Pulmonary artery endothelial cell (primary cell): ENCODE measurements at places on chromosomes 1 and 21. TPM values are rescaled to one million over a fixed set of nuclear protein-coding genes. Genes with fewer than 3 reads are reported as not detected.

GRCh38 chr1:245751116-245751515, 596.3 kb downstream of the KIF26B start:
- DNase-seq = no peak

GRCh38 chr1:228914700-228915099, 179.4 kb downstream of the RHOU start:
- DNase-seq = no peak

DNA sequence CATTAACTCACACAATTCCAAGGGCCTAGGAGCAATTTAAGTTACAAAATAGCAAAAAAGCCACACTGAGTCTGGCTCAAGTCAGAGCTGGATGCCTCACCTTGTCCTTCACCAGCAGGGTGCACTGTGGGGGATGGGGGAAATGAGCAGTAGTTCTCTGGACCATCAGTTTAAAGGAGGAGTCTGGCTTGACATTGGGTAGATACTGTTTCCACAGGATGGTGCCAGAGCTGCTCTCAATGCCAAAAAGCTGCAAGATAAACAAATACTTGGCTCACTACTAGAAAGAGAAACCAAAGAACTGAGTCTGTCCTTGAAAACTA, 18.8 kb downstream of the EMC1 start:
- DNase-seq = no peak

GRCh38 chr1:52672946-52673345, 25.2 kb downstream of the COA7 start:
- no peak for DNase-seq

DNA sequence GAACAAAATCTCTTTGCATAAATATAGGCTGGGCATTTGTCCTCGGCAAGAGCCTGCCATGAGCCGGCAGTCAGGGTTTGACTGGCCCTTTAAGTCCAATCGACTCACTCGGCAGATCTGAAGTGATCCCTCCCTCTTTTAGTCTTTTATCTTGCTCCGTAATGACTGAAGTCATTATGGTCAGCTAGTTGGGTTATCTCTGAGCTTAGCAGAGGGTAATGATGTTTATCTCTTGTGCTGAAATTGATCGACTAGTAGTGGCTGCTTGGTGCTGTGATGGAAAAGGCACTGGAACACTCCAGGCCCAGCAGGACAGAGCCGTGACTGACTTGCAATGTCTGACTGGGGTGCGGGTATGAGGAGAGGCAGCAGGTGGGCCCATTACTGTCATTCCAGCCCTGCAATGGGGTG, 468 bp upstream of the ABCA4 start:
- no peak for DNase-seq

DNA sequence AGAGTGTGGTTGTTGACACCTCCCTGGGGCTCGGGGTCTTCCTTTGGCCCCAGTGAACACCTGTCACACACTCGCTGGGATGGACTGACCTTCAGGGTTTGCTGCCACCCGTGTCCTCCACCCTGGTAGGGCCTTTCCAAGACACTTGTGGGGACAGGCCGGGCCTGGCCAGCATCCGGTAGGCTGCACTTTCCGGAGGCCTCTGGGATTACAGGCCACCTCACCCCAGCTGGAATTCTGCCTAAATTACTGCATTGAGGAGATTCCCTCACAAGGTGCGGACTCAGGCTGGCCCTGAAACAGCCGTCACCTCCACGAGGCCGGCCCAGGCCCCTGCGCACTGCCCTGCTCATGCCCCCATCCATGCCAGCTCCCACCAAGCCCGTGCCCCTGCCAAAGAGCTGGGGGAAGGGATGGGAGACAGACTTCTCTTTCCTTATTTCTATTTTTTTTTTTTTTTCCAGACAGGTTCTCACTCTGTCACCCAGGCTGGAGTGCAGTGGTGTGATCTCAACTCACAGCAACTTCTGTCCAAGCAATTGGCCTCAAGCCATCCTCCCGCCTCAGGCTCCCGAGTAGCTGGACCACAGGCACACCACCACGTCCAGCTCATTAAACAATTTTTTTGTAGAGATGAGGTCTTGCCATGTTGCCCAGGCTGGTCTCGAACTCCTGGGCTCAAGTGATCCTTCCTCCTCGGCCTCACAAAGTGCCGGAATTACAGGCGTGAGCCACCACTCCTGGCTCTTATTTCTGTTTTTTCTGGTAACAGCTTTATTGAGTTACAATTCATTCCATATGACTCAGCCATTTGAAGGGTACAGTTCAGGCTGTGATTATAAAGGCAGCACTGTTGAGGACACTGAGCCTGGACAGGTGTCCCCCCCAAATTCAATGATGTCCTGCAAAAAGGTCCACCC, 11.3 kb downstream of the CSTB start:
- no peak for DNase-seq

- DNase-seq = no peak
Observed at GRCh38 chr21:44433791-44434567, 21.3 kb upstream of the LRRC3 start.

- no peak for DNase-seq
Observed at GRCh38 chr1:80441664-80442063, 1359.1 kb upstream of the ADGRL2 start.

- no peak for DNase-seq
Observed at GRCh38 chr1:102588536-102588935, 519.8 kb downstream of the COL11A1 start.

DNA sequence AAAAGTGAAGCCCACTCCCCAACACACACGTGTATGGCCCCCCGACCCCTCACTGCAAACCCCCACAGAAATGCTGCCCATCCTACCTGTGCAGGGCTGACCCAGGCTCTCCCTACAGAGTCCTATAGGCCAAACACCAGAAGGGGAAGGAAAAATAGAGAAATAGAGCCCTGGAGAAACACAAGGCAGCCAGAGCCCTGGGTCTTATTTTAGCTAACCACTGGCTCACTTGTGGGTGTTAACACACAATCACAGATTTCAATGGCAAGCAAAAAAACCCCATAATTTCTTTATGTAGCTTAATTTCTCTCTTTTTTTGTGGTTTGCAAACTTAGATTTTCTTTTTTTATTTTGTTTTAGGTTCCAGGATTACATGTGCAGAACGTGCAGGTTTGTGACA, 989 bp upstream of the PIGR start:
- DNase-seq = no peak

DNA sequence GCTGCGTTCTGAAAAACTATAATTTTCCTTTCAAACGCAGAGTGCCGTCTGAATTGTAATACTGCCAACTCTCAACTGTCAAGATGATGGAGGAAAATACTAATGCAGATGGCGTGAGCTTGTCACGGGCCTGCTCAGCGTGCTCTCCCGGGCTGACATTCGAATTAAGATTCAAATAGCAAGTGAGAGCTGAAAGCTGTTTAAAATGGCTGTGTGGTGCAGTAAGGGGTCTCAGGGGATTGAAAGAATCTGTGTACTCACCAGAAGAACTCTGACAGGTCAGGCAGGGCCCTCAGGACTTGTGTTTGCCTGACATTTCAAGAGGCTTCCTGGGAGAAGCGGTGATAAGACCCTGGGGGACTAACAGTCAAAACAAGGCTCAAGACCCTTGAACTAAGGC, 33.1 kb downstream of the ZMYND12 start:
- DNase-seq = no peak

DNA sequence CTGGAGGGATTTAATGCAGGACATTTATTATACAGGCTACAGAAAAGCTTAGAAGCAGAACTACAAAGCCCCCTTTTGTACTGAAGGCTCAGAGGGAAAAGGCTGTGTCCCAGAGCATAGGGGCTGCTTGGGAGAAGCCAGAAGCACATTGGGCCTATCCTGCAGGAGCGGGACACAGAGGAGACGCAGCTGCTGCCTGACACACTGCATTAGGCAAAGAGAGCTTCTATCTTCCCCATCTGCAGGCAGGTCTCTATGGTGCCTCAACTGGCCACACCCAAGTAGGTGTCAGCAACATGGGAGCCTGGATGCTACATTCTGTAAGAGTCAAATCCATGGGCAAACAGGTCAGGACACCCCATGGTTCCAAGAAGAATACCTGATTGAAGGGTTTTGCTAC, 595.9 kb downstream of the AJAP1 start:
- DNase-seq = no peak

GRCh38 chr1:45769261-45769932, 18.9 kb upstream of the IPP start:
- no peak for DNase-seq

DNA sequence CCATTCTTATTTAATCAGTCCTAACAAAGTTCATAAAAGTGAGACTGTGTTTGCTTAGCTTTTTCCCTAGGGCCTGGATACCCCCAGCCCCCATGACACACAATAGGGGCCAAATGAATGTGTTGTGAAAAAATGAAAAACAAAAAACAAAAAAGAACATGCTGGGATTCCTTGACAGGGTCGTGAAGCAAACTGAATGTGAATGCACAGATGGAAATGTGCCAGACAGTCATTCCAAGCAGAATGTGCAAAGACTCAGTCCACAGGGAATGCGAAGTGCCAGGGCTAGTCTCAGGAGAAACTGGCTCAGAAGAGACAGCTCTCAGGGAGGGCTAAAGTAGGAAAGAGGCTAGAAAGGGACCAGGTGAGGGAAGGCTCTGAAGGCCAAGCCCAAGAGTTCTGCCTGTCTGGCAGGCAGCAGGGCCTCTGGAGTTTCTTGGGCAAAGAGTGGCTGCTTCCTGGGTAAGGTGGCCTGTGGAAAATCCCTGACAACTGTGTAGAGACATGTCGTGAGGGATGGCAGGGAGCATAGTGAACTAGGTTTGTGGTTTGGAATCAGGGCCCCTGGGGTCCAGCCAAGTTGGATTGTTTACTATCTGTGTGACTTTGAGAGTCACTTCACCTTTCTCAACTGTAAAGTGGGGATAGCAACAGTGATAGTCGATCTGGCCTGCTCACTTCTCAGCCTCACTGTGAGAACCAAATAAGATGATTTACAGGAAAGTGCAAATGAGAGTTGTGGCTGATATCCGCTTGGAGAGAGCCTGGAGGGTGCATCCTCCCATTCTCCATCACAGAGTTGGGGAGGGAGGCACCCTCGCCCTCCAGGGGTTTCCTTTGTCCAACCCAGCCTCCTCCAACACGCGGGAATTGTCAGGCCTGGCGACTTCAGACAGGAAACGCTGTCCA, 1.2 kb upstream of the ADAM15 start:
- DNase-seq = no peak

- DNase-seq = no peak
Observed at GRCh38 chr1:158248118-158248517, 6.1 kb upstream of the CD1A start.

GRCh38 chr1:221912230-221912629, 170.3 kb upstream of the DUSP10 start:
- no peak for DNase-seq

- DNase-seq = no peak
Observed at GRCh38 chr1:148290881-148291280, 138.8 kb upstream of the NBPF11 start.

DNA sequence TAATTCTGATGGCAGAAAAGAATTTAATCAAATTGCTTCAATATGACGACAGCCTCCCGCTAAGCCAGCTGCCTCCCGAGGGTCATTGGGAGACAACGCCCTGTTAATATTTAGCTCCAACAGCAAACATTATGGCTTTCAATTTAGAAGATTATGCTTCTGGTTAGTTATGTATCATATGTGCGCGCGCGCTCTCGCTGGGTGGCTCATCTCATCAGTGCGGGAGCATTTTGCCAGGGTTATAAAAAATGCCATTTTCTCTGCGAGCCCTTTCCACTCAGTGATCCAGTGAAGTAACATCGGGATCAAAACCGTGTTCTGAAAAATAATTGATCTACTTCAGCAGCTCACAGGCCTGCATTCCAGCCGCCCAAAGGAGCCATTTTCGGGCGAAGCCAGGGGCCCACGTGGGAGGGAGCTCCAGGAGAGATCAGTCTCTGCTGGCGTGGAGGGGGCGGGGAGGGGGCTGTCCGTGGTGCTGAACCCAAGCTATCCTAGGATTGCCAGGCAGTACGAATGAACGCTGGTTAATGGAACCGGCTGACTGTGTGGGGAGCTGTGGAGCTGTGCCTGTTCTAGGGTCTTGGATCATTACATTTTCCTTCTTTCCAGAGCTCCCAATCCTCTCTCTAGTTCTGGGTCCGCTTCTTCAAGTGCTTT, 219.1 kb upstream of the ZC3H12A start:
- no peak for DNase-seq

GRCh38 chr1:40630488-40631223, 34.8 kb downstream of the RIMS3 start:
- no peak for DNase-seq

GRCh38 chr21:40616377-40616704, 230.6 kb downstream of the DSCAM start:
- no peak for DNase-seq

DNA sequence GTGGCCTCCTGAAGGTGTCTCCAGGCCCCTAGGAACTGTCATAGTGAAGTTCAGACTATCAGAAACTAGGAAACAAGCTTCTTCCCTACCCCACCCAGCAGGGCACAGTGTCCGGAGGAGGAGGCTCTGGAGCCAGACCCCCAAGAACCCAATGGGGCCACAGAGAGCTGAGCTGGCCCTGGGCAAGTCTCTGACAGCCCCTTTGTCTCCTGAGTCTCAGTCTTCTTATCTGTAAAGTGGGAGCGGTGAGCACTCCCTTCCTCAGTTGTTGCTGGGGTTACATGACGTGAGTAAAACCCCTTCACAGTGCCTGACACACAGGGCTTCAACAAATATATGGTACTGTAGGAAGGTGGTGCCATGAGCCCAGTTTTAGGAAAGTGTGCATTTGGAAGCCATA, 675.8 kb downstream of the MATN1 start:
- DNase-seq = no peak

GRCh38 chr1:211261229-211261628, 2.1 kb downstream of the RCOR3 start:
- DNase-seq = no peak

GRCh38 chr1:143721024-143721373, 250.8 kb downstream of the FAM72C start:
- DNase-seq = no peak

GRCh38 chr1:49045371-49045770, 268.7 kb upstream of the BEND5 start:
- no peak for DNase-seq

GRCh38 chr1:179205284-179205683, 24.2 kb downstream of the ABL2 start:
- DNase-seq = no peak

DNA sequence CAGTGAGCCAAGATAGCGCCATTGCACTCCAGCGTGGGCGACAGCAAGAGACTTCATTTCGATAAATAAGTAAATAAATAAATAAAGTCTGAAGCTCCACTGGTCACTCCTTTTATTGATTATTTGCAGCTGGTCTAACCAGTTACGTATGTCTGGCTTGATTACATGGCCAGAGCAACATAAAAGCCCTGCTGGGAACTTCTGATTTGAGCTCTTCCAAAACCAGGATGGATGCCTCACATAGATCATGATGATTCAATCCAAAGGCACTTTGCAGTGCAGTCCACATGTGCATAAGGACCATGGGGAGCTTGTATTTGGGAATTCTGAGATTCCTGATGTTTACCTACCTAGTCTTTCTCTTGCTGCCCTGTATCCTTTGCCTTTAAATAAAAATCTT, 24.0 kb downstream of the NSUN4 start:
- no peak for DNase-seq

MORC3 gene
- 30.1 and 37.1 TPM in 2 replicates for total RNA-seq

C8B gene
- not detected in 2 replicates for total RNA-seq

SIPA1L2 gene
- total RNA-seq = 9.9 and 20.6 TPM in 2 replicates

SELP gene
- total RNA-seq = 1.8 and 3.3 TPM in 2 replicates

NLRP3 gene
- total RNA-seq = not detected in 2 replicates

SPOCD1 gene
- 32.6 and 74.8 TPM in 2 replicates for total RNA-seq

TIAM1 gene
- under 0.01 and 0.11 TPM in 2 replicates for total RNA-seq

PLOD1 gene
- 342 and 390 TPM in 2 replicates for total RNA-seq

PLEKHN1 gene
- 0.32 and 0.46 TPM in 2 replicates for total RNA-seq

ACTL8 gene
- total RNA-seq = not detected in 2 replicates

FNDC10 gene
- total RNA-seq = 0.14 and 0.33 TPM in 2 replicates

SERTAD4 gene
- total RNA-seq = 1.5 and 3.2 TPM in 2 replicates

C1orf52 gene
- 16.2 and 24.4 TPM in 2 replicates for total RNA-seq
